ENCODE measurements at places on chromosomes 1 and 21.

GRCh38 chr1:240766831-240767230, 154.9 kb upstream of the GREM2 start:
- peak; percentile 36 for DNase-seq

DNA sequence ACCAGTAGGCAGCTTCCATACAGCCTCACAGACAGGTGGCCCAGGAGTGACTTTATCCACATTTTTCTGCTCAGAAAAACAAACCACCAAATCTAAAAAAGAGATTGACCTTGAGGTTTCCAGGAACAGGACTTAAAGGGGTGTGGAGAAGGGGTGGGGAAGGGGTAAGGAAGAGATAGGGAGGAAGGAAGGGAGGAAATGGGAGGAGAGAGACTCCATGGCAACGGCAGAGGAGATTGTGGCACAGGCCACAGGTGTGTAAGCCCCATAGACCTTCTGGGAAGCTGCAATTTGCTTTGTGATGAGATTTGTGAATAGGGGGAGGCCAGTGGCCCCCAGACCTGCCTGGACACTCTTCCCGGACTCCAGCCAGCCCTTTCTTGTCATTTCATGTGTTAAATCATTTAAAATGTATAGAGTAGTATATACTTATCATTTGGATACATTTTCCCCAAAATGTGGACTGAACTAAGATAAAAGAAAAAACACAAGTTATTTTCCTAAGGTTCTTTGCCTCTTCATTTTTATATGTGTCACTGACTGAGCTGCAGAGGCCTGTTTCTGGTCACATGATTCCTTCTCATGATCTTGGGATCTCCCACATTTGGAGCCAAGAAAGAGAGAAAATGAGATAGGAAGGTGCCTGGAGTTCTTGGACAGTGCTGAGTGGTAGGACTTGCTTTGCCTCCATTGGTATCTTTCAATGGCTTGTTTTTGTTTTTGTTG, 55.5 kb downstream of the CLIC6 start:
- DNase-seq, result no peak

DNA sequence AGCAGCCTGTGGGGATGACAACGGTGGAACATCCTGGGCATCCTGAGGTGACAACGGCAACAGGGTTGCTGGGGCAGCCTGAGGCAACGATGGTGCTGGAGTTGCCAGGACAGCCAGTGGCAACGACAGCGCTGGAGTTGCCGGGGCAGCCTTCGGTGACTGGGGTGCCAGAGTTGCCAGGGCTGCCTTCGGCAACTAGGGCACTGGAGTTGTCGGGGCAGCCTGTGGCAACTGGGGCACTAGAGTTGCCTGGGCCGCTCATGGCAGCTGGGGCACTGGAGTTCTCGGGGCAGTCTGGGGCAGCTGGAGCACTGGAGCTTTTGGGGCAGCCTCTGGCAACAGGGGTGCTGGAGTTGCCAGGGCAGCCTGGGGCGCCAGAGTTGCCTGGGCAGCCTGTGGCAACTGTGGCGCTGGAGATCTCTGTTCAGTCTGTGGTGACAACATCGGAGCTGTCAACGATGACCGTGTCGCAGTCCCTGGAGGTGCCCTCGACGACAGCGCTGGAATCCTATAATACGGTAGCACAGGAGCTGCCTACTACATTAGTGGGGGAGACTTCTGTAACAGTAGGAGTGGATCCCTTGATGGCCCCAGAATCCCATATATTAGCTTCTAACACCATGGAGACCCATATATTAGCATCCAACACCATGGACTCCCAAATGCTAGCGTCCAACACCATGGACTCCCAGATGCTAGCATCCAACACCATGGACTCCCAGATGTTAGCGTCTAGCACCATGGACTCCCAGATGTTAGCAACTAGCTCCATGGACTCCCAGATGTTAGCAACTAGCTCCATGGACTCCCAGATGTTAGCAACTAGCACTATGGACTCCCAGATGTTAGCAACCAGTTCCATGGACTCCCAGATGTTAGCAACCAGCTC, 8.2 kb downstream of the SON start:
- DNase-seq, result no peak

GRCh38 chr1:22096036-22096435, 43.5 kb downstream of the CDC42 start:
- DNase-seq, result no peak

DNA sequence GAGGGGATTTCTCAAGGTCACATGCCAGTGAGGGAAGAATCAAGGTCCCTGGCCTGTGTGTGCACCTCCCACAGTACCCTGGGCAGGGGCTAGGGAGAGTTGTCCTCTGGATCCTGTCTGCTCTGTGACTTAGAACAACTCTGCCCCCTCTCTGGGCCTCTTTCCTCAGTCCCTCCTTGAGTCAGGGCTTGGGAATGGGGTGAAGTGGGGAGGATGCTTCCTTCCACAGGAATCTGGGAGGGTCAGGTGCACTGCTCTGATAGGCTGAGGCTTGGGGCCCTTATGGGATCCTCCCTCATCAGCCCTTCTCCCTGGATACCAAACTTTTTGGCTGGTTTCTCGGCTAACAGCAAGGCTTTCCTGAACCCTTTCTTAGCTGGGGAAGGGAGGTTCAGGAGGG, 2.5 kb downstream of the TRNP1 start:
- DNase-seq, result peak; percentile 64

- no peak for DNase-seq
Observed at GRCh38 chr1:245881767-245882391, 625.2 kb downstream of the SMYD3 start.

DNA sequence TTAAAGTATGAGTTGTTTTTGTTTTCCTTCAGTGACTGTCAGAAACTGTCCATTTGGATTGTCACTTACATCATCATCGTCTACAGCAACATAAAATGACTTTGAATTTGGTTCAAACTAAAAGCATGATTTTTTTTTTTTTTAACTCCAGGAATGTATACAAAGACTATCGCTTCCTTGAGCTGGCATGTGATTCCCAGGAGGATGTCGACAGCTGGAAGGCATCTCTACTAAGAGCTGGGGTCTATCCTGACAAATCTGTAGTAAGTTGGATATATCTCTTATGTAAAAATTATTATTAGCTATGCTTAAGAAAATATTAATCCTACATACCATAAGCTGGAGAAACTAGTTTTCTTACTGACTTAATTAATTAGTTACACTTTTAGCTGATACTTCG, 111.9 kb upstream of the C1orf105 start:
- DNase-seq, result no peak

DNA sequence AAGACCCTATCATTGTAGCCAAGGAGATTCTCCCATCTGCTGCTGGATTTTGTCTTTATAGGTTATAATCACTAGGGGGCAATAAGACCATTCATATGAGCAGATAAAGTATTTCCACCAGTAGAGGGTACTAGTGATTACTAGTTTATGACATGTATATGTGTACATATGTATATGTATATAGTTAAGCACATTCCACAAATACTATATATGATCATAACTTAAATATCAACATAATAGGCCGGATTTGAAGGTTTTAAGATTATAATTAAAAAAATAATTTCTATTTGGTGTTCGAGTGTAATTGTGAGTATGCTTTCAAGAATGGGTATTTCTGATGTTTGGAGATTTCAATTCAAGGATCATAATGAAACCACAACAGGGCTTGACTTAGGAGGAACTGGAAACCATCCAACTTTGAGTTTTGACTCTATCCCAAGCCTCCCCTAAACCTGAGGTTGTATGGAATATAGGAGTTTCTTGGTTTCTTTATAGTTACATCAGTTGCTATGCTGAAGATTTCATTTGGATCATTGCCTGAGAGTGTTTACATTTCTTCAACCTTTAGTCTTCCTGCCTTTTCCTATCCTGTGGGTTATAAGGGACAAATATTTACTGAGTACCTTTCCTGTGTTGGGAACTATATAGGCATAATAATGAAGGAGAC, 16.9 kb downstream of the TCEANC2 start:
- peak; percentile 78 for DNase-seq

- DNase-seq, result no peak
Observed at GRCh38 chr1:246647513-246647912, 76.7 kb upstream of the SCCPDH start.
